ENCODE measurements at places on chromosomes 3 and 15.

DNA sequence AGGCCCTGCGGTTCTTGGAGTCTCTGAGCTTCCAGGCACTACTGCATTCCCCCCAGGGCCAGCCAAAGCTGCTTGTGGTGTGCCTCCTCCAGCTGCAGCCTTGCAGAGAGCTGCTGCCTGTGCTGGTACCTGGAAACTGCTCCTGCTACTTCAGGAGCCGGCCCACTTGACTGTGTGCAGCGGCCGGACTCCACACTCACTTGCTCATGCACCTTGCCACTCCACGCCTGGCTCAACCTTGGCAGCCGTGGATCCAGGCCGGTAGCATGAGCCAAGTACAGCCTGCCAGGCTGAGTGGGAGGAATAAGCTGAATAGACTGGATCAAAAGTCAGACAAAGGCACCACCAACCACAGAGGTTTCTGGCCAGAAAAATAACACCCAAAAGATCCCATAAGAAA is 169.7 kb downstream of the TJP1 start:
- DNase-seq = no peak

- no peak for DNase-seq
Observed at GRCh38 chr3:31244929-31245817, 287.6 kb upstream of the STT3B start.

DNA sequence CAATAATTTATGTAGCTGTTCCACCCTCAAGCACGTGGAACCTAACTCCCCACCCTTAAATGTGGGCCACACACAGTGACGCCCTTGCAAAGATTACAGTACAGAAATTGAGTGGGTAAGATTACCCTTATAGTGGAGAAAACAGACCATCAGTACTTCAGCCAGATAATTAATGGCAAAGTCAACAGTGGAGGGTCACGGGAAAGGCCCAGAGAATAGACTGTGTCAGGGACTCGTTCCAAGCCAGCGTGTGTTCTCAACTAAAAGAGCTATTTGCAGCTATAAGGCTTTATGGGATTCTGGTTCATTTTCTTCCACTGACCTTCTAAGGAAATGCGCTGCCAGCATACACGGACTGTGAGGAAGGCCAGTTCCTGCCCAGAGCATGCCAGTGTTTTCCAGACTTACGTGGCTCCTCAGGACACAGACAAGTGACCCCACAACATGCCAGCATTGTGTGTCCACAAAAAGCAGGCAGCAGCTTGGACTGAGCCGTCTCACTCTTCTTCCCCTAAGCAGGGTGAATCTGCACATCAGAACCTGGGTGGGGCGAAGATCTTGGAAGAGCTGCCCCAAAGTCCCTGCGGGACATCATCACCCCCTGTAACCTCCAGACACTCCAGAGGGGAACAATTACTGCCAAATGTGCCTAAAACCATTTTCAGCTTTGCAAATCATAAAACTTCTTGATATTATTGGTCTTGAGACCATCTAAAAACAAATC is 428.5 kb downstream of the OCA2 start:
- DNase-seq = peak; percentile 72

GRCh38 chr3:105458518-105459215 is 92.0 kb downstream of the ALCAM start:
- no peak for DNase-seq

DNA sequence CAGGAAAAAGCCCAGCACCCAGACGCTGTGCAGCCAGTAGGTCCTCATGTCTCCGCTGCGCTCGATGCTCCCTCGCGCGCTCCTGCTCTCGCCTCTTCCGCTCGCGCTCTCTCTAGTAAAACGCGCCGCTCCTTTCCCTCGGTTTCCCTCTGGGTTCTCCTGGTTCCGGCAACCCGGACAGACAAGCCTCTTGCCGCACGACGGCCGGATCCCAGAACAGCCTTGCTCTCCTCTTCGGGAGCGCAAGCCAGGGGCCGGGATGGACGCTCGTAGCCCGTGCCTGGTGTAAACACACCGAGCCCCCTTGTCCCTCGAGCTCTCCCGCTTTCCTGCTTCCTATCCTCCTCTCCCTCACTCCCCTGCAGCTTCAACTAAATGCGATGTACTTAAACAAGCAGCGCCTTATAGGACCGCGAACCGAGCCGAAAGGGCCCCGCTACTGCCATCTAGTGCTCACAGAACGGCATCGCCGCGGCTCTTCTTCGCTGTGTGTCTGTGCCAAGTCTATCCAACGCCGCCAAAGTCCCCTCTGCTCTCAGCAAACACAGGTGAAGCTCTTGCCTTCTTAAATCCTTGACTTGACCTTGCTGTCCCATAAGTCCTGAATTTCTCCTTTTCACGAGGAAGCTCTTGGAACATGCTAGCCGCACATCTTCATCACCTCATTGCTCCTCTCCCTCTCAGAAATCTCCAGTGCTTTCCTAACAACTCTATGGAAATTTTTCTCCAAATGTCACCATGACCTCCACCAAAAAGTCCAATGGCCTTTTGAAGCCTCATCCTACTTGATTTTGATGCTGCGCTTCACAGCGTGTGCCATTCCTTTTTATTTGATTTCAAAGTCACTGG is 1037.2 kb downstream of the IGSF11 start:
- DNase-seq = peak; percentile 89

GRCh38 chr3:188524052-188524451 is 370.1 kb downstream of the LPP start:
- no peak for DNase-seq

- no peak for DNase-seq
Observed at GRCh38 chr3:69181592-69182211, 59.3 kb upstream of the LMOD3 start.

GRCh38 chr3:179929091-179929529 is 107.6 kb downstream of the PEX5L start:
- peak; percentile 50 for DNase-seq

GRCh38 chr15:100174159-100174903 is 167.4 kb downstream of the ADAMTS17 start:
- no peak for DNase-seq

DNA sequence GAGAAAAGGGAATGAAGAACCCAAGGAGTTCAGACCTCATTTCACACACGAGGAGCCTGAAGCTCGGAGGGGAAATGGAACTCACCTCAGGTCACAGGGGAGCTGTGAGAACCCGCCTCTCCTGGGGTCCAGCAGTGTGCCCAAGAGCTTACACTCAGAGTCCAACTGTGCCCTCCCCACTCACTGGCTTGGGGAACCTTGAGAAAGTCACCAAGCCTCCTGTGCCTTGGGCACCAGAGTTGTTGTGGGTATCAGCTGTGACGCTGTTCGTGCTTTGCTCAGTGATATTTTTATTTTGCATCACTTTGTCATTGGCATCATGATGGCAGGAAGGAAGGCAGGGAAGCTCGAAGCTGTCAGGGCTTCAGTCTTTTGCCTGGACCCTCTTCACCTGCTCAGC is 83.4 kb downstream of the TLE3 start:
- DNase-seq = no peak

- DNase-seq = no peak
Observed at GRCh38 chr15:57227166-57227565, 149.1 kb upstream of the CGNL1 start.

DNA sequence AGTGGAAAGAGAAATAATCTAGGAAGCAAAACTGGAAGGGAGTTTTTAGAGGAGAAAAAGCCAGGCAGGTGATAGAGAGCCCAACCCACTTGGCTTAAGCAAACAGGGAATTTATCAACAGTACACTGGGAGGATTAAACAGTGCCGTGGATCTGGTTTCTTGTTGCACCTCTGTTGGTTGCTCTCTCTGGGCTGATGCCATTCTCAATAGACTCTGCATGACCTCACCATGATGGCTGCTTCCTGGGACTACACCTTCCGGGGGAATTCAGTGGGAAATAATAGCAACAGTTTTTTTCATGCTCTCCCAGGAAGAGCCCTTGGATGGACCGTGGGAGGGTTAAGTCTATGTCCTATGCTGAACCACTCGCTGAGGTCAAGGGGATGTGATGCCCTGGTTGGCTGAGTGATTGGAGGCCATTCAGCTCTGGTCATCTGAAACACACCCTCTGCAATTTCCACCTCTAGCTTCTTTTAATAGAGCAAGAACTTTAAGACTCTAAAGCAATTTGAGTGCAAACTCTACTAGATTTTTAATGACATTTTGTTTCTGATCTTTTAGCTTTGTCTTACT is 74.2 kb downstream of the EPHB1 start:
- no peak for DNase-seq

- DNase-seq = no peak
Observed at GRCh38 chr3:14879211-14879874, 60.6 kb downstream of the FGD5 start.

GRCh38 chr3:129623447-129624118 is 17.1 kb upstream of the PLXND1 start:
- DNase-seq = no peak

DNA sequence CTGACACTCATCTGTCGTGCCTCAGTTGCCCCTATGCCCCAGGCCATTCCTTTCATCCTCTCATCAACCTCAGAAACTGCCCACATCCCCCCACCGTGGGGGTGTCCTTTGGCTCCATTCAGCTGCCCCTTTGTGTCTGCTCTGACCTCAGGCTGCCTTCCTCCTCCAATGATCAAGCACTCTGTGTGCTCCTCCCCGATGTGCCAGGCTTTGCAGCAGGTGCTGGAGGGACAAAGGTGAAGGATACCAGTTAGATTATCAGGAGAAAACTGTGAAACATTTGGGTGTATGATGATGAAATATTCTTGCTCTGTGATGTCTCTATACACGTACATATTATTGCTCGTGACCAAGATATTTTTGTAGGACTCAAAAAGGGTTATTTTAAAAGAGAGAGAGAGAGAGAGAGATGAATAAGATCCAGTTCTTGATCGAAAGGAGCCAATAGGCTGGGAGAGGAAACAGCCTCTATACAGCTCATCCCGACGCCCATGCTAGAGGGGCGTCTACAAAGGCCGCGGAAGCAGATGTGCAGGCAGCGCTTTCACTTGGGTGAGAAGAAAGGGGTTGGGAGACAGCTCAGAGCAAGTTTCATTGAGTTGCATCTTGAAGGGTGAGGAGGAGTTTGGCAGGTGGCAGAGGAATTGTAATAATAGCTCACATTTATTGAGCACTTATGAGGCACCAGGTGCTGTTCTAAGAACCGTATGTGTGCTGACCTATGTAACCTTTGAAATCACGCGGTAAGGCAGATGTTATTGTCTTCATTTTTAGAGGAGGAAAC is 28.3 kb upstream of the ADCY5 start:
- no peak for DNase-seq

- DNase-seq = no peak
Observed at GRCh38 chr15:80395616-80396015, 8.6 kb upstream of the ARNT2 start.

GRCh38 chr15:68328443-68328842 is 50.9 kb downstream of the FEM1B start:
- no peak for DNase-seq

GRCh38 chr15:65762399-65762798 is 29.7 kb downstream of the DENND4A start:
- no peak for DNase-seq

GRCh38 chr3:101036213-101036618 is 43.0 kb upstream of the ABI3BP start:
- DNase-seq = peak; percentile 12

GRCh38 chr3:115251509-115251908 is 104.4 kb upstream of the ZBTB20 start:
- no peak for DNase-seq

GRCh38 chr15:65521350-65521749 is 3.9 kb upstream of the DPP8 start:
- no peak for DNase-seq

GRCh38 chr3:146640955-146641867 is 36.1 kb upstream of the PLSCR5 start:
- peak; percentile 31 for DNase-seq

GRCh38 chr15:66831801-66832390 is 129.9 kb downstream of the SMAD6 start:
- no peak for DNase-seq

GRCh38 chr3:167882057-167882667 is 146.6 kb downstream of the SERPINI1 start:
- DNase-seq = no peak

Measured in left kidney (tissue), 8 donors.